ENCODE measurements at places on chromosomes 11 and 22. TPM values are rescaled to one million over a fixed set of nuclear protein-coding genes. Genes with fewer than 3 reads are reported as not detected.

DNA sequence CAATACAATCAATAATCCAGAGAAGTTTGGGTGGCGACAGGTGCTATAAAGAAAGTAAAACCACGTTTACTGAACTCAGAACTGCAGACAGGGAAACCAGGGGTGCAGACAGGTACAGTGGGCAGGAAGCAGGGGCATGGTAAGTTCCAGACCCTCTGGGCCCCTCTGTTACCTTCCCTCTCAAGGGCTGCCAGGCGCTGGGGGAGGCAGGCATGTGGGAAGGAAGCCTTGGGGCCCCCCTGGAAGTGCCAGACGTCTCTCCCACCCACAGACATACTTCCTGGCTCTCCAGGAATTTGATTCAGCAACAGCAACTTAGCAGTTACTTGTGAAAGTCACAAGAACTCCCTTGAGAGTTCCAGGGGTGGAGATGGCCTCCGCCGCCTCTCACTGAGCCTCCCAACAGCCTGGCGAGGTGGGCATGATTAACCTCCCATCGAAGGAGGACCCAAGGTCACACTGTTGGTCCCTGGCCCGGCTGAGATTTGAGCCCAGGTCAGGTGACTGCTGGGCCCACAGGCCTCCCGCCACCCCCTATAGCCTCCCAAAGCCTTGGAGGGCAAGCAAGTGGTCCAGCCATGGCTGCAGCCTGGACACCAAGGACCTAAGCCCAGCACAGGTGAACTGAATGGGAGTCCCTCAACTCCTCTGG is 14.1 kb upstream of the TSKU start:
- H3K36me3 ChIP-seq, result no peaks in the 10 kb centered on the region
- DNase-seq, result no peak
- H3K4me1 ChIP-seq, result peaks cover 71% of the 10 kb centered on the region
- H3K27me3 ChIP-seq, result no peaks in the 10 kb centered on the region
- no peak overlapping the region for H3K4me3 ChIP-seq

DNA sequence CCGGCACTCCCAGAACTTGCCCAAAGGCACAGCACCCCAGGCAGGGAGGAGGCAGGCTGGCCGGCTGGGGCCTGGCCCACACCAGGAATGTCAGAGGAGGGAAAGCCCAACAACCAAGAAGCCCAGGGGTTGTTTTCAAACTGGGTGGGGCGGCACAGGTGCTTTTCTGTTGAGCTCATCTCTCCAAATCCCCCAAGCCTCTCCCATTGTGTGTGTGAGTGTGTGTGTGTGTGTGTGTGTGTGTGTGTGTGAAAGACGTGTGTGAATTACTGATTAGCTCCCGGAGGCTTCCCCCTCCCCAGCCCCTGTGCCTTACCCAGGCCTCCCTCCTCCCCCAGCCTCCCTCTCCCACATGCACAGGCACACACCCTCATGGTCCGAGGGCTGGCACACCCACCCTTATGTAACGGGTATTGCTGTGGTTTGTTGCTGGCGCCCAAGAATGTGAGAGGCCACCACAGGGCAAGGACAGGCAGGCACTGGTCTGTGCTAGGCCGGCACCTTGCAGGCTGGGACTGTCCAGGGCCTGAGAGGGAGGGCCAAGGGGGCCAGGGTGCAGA is 15.9 kb downstream of the TRIM29 start:
- peaks cover 4% of the 10 kb centered on the region for H3K4me1 ChIP-seq
- DNase-seq, result peak; percentile 25
- no peak overlapping the region for H3K4me3 ChIP-seq
- H3K27ac ChIP-seq, result peak overlapping the region; percentile 69

DNA sequence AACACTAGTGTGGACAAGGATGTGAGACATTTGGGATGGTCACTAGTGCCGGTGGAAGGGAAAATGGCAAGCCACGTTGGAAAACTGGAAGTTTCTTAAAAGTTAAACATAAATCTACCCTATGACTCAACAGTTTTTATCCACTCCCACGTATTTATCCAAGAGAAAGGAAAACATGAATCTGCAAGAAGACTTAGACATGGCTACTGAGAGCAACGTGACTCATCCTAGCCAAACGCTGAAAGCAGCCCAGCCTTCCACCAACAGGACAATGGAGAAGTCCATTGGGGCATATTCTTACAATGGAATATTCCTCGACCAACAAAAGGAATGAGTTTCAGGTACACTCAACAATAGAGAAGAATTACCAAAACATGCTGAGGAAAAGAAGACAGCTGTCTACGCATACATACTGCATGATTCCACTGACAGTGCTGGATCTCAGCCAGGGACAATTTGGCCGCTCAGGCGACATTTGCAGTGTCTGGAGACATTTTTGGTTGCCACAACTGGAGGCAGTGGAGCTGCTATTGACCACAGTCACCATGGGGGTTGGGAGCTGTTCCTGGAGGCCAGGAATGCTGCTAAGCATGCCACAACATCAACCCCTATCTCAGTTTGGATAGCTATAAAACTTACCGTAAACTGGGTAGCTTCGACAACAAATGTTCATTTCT is 21.2 kb downstream of the SYT13 start:
- no peaks in the 10 kb centered on the region for H3K36me3 ChIP-seq
- no peak overlapping the region for H3K4me3 ChIP-seq
- H3K4me1 ChIP-seq, result no peaks in the 10 kb centered on the region
- DNase-seq, result no peak
- H3K27me3 ChIP-seq, result no peaks in the 10 kb centered on the region

GRCh38 chr22:45993143-45993692 is 16.3 kb upstream of the WNT7B start:
- peaks cover 24% of the 10 kb centered on the region for H3K4me1 ChIP-seq
- H3K4me3 ChIP-seq, result no peak overlapping the region
- no peaks in the 10 kb centered on the region for H3K27me3 ChIP-seq

- no peak overlapping the region for H3K4me3 ChIP-seq
- no peak for DNase-seq
- H3K36me3 ChIP-seq, result no peaks in the 10 kb centered on the region
- H3K27ac ChIP-seq, result no peak overlapping the region
These were observed 4.1 kb downstream of the EED start for GRCh38 chr11:86248609-86249008.

DNA sequence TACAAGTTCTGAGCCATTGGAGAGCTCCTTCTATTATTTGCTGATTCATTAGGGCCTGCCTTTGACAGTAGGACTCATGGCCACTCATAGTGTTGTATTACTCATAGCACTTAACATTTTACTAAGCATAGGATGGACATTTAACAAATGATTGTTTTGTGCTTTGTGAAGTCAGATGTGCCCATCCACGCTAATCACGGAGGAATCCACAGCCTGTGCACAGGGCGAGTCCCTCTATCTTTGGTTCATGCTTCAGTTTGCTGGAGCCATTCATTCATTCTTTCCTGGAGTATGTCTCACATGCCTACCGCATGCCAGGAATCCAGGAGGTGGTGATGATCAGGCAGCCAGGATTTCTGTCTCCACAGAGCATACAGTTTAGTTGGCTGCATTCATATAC is 254.1 kb downstream of the NTM start:
- no peak overlapping the region for H3K27ac ChIP-seq

Gene ART1
- not detected for total RNA-seq

- H3K36me3 ChIP-seq, result no peaks in the 10 kb centered on the region
- DNase-seq, result no peak
- H3K4me1 ChIP-seq, result peaks cover 22% of the 10 kb centered on the region
- H3K4me3 ChIP-seq, result no peak overlapping the region
These were observed 24.1 kb downstream of the KIAA1671 start for GRCh38 chr22:24976442-24977218.

Gene CASP12
- 1.6 TPM for total RNA-seq

GRCh38 chr11:46308631-46309419 is 31.4 kb downstream of the CREB3L1 start:
- peak; percentile 73 for DNase-seq
- H3K27ac ChIP-seq, result no peak overlapping the region
- no peak overlapping the region for H3K4me3 ChIP-seq

- no peak overlapping the region for H3K27ac ChIP-seq
- no peaks in the 10 kb centered on the region for H3K36me3 ChIP-seq
- H3K4me3 ChIP-seq, result no peak overlapping the region
- no peaks in the 10 kb centered on the region for H3K27me3 ChIP-seq
- no peak for DNase-seq
These were observed 3.4 kb downstream of the MRGPRF start for GRCh38 chr11:69009441-69010211.

Gene UVRAG
- total RNA-seq, result 10.9 TPM

Gene HSPB2
- total RNA-seq, result not detected

DNA sequence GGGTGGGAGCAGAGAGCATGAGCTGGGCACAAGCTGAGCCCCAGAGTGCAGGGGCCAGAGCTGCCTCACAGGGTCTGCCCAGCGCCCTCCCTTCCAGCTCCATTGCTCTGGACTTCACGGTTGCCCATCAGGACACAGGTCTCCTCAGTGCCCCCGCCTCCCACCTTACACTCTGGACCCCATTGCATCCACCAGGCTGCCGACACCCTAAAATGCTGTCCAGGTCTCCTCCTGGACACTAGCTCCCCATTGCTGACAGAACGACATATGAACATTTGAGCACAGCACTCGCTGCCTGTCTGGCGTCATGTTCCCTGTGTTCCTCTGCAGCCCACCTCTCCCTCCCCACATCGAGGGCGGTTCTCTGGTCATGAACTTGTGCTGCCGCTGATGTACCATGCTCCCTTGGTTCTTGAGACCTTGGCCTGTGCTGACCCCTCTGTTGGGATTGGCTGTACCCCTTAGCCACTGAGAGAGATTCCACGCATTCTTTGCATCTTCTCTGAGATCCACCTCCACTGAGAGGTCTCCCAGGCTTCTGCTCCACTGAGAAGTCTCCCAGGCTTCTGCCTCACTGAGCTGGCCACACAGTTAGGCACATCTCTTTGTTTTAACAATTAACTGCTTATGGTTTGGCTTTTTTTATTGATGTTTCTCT is 34.2 kb upstream of the NECTIN1 start:
- H3K4me3 ChIP-seq, result no peak overlapping the region
- H3K27ac ChIP-seq, result no peak overlapping the region
- no peak for DNase-seq
- H3K4me1 ChIP-seq, result peaks cover 11% of the 10 kb centered on the region
- no peaks in the 10 kb centered on the region for H3K36me3 ChIP-seq
- H3K27me3 ChIP-seq, result no peaks in the 10 kb centered on the region

GRCh38 chr11:96214777-96215109 is 128.3 kb downstream of the MAML2 start:
- H3K4me3 ChIP-seq, result no peak overlapping the region
- no peaks in the 10 kb centered on the region for H3K27me3 ChIP-seq
- peaks cover 11% of the 10 kb centered on the region for H3K4me1 ChIP-seq

DNA sequence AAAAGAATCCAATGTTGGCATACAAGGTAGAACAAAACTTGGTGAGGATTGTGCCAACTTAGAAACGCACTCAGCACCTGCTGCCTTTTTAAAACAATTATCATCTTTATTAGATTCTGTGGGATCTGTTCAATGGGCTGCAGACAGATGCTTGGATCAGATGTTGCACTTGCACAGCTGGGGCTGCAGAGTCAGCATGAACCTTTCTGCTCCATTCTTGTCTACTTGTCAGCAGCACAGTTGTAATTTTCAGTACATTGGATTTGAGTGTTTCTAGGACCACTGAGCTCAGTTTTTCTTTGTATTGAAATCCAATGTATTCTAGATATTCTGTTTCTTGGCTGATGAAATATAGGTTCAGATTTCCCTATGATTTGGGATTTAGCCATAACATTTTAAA is 164.5 kb downstream of the LUZP2 start:
- H3K27ac ChIP-seq, result no peak overlapping the region
- no peaks in the 10 kb centered on the region for H3K27me3 ChIP-seq
- DNase-seq, result no peak
- H3K36me3 ChIP-seq, result no peaks in the 10 kb centered on the region

GRCh38 chr22:37638391-37639069 is 939 bp upstream of the SH3BP1 start:
- no peaks in the 10 kb centered on the region for H3K36me3 ChIP-seq
- no peak overlapping the region for H3K4me3 ChIP-seq
- no peak for DNase-seq
- no peak overlapping the region for H3K27ac ChIP-seq
- H3K27me3 ChIP-seq, result no peaks in the 10 kb centered on the region

Gene KCNJ1
- total RNA-seq, result not detected

Gene TSSC4
- 25.7 TPM for total RNA-seq

DNA sequence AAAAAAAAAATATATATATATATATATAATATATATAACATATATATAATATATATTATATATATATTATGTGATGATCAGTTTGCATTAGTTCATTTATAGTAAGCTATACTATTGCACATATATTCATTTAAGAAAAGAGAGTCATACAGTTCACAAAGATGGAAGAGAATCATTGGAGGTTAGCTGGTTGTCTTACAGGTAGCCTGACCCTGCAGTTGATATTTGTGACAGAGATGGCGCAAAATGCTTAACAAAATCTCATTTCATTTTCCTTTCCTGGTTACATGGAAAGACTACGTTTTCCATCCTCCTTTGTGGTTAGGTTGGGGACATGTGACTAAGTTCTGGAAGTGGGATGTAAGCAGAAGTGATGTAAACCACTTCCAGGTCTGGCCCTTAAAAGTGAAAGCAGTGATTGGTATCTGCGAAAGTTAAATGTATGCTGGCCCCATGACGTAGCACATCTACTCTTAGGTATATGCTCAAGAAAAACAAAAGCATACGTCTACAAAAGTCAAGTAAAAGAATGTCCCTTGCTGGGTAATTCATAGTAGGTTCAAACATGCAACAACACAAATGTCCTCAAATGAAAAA is 7.2 kb upstream of the TMEM135 start:
- H3K27ac ChIP-seq, result no peak overlapping the region
- DNase-seq, result no peak
- H3K36me3 ChIP-seq, result no peaks in the 10 kb centered on the region
- no peaks in the 10 kb centered on the region for H3K27me3 ChIP-seq
- no peaks in the 10 kb centered on the region for H3K4me1 ChIP-seq

DNA sequence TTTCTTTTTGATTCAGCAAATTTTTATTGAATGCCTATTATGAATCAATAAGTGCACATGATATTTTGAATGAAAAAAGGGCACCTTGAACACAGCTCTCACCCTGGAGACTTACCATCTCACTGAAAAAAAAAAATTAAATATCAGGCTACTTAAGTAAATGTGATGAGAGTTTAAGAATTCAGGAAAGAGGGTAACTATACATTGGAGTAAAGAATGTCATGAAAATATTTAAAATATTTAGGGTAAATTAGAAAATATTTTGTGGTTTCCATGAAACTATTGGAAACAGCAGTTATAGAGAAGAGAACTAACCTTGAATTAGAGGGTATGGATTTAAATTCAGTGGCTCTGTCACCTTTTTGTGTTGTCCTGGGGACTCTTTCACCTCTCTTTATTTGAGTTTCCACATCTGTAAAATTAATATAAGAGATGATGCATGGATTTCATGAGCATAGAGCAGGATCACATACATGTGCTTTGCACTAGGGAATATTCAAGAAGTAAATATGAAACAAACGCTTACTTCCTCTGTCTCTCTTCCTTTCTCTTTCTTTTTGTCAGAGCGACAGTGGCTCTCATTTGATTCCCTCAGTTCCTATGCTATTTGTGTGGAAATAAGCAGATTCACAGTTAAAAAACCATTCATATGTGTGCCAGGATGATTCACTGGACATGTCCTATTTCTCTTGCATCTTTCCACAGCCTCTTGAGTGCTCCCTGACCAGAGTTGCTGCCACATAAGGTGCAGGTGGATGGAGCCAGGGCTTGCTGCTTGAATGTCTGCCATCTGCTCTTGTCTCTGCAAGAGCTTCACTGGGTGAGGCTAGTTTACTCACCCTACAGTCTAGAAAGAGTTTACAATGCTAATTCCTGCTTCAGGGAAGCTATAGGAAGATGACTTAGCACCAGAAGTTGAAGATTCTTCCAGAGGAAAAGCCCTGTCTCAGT is 533.1 kb downstream of the ETS1 start:
- no peaks in the 10 kb centered on the region for H3K27me3 ChIP-seq
- H3K36me3 ChIP-seq, result no peaks in the 10 kb centered on the region
- no peak for DNase-seq
- H3K27ac ChIP-seq, result no peak overlapping the region
- no peaks in the 10 kb centered on the region for H3K4me1 ChIP-seq

All from body of pancreas (tissue), 4 donors.